NCI-H2029 (cell line): ENCODE measurements at places on chromosomes 6 and 20.

DNA sequence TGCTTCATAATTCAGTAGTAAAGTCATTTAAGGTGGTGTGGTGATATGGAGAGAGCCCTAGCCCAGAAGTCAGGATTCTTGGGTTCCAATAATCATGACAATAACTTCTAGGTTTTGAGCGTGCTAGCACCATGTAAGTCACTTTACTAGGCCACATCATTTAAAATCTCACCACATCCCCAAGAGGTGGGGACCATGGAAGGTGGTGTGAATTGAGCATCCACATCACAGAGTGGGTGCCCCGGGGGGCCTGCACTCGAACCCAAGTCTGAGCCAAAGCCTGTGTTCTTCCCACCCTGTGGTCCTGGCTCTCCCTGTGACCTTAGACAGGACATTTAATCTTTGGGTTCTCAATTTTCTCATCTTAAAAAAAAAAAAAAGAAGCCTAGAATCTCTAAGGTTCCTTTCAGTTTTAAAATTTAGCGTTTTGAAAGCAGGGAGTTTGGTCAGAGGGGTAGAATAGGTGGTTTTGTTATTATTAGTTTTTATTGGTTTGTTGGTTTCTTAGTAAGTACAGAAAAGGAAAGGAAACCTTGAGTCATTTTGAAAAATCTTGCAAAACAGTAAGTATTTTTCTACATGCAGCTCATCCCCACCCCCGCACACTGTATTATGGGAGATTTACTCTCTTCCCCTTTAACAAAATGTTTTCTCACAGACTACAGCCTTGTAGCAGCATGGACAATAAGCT lies 26.4 kb downstream of the ARMC2 start:
- no peak for DNase-seq

DNA sequence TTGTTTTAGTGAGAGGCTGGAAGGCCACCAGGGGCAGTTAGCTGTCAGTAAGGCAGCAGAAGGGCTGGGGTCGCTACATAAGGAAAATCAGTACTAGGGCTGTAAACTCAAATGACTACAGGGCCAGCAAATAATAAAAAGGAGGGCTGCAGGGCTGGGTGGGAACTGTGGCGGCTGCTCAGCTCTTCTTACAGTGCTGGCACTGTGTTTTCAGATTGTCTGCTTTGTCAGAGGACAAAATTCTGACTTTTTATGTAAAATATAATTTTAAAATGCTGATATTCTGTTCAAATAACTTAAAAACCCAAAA lies 23.2 kb downstream of the HLA-A start:
- DNase-seq, result no peak

DNA sequence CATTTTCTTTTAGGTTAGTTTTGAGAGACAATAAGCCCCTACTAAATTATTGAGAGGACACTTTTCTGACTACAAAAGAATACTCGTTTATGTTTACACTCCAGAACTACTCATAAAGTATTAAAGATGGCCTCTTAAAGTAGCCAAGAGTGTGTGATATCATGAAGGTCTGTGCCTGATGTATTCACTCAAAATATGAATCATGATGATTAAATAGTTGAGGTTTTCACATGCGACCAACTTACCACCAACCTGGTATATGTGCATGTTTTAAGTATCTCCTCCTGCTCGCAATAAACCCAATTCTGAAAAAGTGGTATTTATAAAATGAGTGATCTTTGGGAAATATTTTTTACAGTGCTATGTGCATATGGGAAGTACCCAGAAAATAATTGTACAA lies 43.9 kb downstream of the IL20RA start:
- DNase-seq, result no peak

DNA sequence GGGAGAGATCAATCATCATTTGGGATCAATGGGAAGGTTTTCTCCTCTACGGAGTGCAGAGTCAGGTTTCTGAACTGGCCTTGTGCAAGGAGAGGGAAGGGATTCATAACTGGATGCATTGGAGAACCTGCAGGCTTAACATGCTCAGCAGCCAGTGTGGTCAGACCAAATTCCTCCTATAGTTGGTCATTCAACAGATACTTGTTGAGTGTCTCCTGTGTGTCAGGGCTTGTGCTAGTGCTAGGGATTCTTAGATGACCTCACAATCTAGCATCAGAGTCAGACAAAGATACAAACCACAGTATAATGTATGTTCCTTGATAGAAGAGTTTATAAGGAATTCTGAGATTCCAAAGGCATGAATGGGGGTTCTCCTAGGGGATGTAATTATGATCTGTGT lies 23.9 kb downstream of the RALY start:
- no peak for DNase-seq

- DNase-seq, result peak; percentile 68
These were observed at the start of gene CD24 for GRCh38 chr6:106974336-106974998. TSS of gene CD24 (minus strand) at chr6:106974729. CDS start at chr6:106974646, 83 bp downstream.

- DNase-seq, result no peak
These were observed 24.7 kb upstream of the LRFN2 start for GRCh38 chr6:40611912-40612311.

- DNase-seq, result no peak
These were observed 1.3 kb upstream of the PTCRA start for GRCh38 chr6:42914546-42914945.

GRCh38 chr6:38714239-38715015 lies 684 bp upstream of the DNAH8 start:
- DNase-seq, result no peak

GRCh38 chr20:19850198-19850533 lies 92.1 kb downstream of the RIN2 start:
- no peak for DNase-seq

- DNase-seq, result no peak
These were observed 10.9 kb upstream of the SLC22A7 start for GRCh38 chr6:43286980-43287716.

GRCh38 chr6:44624936-44625573 lies 237.5 kb downstream of the CDC5L start:
- no peak for DNase-seq

- DNase-seq, result no peak
These were observed 551.2 kb downstream of the QKI start for GRCh38 chr6:163965426-163966348.

- DNase-seq, result no peak
These were observed 515.2 kb upstream of the JARID2 start for GRCh38 chr6:14730654-14731053.

GRCh38 chr6:108715832-108716231 lies 132.4 kb upstream of the ARMC2 start:
- DNase-seq, result no peak

DNA sequence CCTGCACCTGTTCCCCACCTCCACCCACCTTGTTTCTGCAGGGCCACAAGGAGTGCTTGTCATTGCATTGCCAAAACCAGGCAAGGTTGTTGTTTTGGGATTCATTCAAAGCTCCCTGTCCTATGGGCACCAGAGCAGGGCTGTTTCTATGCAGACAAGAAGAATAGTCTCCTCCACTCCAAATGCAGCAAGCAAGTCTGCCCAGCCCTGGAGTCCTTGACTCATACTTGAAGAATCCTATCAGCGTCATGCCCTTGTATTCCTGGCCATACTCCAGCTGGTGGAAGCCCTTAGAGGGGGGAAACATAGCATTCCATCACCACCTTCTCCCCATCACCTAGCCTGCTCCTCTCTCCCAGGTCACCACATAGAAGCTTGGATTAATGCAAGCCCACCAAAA lies 145.3 kb upstream of the ECI2 start:
- peak; percentile 48 for DNase-seq

GRCh38 chr6:118876814-118877213 lies 17.1 kb upstream of the ASF1A start:
- DNase-seq, result no peak

DNA sequence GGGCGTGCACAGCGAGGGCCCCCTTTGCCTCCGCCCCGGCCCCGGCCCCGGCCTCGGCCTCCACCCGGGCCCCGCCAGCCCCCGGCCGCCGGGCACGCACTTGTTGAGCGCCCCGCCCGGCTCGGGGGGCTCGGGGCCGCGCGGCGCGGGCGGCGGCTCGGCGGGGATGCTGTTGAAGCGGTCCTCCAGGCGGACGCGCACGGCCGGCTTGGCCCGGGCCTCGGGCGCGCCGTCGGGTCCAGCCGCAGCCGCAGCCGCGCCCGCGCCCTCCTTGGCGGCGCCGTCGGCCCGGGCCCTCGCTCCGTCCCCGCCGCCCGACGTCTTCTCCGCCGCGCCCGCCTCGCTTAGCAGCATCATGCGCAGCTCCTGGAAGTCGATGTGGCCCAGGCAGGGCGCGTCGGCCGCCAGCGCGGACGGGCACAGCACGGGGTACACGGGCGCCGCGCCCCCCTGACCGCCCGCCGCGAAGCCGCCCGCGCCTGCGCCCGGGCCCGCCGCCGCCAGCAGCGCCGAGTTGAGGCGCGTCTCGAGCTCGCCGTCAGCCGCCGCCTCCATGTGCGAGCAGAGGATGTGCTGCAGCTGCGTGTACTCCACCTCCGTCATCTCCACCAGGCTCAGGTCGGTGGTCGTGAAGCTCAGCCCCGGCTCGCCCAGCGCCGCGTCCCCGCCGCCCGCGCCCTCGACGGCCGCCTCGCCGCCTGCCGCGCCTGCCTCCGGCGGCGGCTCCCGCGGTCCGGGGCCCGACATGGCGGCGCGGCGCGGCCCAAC lies 514 bp downstream of the TCFL5 start:
- no peak for DNase-seq

DNA sequence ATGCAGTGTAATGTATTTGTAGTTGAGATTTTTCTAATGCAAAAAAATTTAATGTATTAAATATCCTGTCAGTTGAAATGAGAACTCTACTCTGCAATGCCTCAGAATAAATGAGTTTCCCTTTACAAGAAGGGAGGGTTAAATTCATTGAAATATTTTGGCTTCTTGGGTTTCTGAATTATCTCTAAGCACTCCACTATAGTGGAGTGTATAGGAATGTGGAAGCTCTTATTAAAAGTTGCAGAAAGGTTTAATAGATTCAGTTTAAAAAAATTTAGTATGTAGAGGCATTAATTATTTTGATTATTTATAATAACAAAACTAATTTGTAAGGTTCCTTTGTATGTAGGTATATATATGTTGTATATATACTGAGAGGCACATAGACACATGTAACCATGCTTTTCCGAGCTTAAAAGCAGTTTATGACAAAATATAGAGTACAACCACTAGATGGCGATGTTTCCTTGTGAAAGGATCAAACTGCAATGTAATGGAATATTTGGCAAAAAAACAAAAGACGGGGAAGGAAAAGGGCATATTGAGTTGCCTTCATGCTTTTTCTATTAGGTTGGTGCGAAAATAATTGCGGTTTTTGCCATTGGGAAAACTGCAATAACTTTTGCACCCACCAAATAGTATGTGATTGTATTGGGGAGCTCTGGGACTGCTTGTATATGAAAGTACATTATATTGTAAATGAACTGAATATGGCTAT lies 144.2 kb downstream of the MYO6 start:
- peak; percentile 22 for DNase-seq

- no peak for DNase-seq
These were observed 84.0 kb downstream of the ESR1 start for GRCh38 chr6:151891524-151891923.

DNA sequence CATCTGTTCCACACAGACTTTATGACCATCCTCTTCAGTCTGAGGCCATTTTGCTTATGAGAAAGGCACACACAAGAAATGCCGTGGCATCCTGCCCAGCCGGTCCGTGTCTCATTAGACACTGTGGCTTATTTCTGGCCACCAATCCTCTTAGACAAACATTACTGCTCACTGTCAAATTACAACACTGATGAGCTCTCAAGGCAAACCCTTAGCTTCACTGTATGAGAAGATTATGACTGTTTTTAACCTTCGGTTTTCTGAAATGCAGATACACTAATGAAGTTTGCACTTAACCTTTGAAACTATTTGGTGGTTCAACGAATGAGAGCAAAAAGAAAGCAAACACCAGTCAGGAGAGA lies 50.5 kb upstream of the DST start:
- DNase-seq, result no peak

DNA sequence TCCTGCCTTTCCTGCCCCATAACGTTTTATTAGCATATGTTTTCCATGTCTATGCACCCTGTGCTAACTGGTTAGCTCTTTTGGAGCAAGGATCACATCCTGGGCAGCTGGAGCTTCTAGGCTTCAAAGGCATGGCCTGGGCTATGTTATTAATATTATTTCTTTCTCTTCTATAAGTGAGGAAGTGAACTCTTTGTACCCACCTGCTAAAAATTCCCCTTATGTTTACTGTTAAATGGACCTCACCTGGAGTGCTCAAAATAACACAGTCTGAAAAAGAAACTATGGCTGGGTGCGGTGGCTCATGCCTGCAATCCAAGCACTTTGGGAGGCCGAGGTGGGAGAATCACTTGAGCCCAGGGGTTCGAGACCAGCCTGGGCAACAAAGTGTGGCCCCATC lies 97.8 kb downstream of the TNFAIP3 start:
- no peak for DNase-seq

- no peak for DNase-seq
These were observed 275.5 kb upstream of the SGK1 start for GRCh38 chr6:134593442-134593841.

- no peak for DNase-seq
These were observed 236.9 kb downstream of the ATXN1 start for GRCh38 chr6:16524380-16524707.

DNA sequence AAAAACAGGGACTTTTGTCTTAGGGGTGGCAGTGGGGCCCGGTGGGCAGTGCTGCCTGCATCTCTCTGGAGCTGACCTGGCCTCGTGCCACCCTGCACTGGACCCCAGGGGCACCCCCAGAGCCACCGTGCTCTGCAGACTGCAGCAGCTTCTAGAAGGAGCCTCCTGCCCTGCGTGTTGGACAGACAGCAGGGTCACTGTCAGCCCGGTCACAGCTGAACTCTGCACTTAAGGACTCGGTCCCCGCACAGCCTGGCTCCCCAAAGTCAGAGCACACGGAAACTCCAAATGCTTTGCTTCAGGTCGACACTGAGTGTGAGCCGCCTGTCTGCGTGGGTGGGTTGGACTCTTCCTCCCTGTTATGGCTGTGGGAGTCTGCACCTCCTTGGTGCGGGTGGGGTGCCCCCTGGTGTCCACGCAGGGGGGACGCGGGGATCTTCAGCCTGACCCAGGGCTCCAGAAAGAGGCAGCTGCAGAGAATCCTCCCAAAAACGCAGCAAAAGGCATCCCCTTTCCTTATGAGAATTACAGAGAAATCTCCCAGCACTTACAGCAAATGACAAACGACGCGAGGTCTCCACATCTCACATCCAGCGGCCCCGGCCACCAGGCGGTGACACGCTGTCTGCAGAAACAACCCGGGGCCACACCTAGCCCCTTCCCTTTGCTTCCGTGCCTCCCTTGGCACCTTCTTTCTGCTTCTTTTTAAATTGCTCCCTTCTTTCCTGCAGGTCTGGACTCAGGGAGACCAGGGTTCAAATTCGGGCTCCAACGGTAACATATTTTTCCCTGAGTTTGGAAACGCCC lies 36.3 kb upstream of the DACT2 start:
- peak; percentile 39 for DNase-seq

- no peak for DNase-seq
These were observed 315.0 kb downstream of the GMDS start for GRCh38 chr6:1930356-1930755.

DNA sequence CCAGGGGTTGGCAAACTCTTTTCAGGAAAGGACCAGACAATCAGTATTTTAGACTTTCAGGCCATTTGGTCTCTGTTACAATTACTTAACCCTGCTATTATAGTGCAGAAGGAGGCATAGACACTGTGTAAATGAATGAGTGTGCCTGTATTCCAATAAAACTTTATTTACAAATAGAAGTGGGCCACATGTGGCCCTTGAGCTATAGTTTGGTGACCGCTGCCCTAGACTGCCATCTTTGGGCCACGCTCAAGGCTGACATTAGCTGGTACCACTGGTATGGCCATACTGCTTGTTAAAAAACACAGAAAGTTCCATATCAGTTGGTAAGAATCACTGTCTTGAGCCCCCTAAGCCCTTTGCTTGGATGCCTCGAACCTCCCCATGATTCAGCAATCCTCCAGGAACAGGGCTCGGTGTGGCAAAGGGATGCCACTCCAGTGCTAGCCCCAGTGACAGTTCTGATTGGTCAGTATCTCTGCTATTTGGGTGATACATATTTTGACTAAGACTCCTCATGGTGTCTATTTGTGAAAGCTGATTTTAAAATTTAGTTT lies 23.3 kb upstream of the SNRNP48 start:
- DNase-seq, result no peak
